Stimulated activated naive CD8-positive, alpha-beta T cell treated with anti-CD3 and anti-CD28 coated beads, Interleukin-15, Interleukin-2, amounts not matched to agents 100 U/mL and 50 U/mL, for 24 hours (primary cell): ENCODE measurements at places on chromosomes 12 and 14.

- no peak for DNase-seq
These were observed 22.4 kb downstream of the EIF2B2 start for GRCh38 chr14:75025082-75025481.

- no peak for DNase-seq
These were observed 56.8 kb downstream of the CDK17 start for GRCh38 chr12:96343347-96343954.

- peak; percentile 92 for DNase-seq
These were observed 685 bp upstream of the CDH24 start for GRCh38 chr14:23057757-23058653.

DNA sequence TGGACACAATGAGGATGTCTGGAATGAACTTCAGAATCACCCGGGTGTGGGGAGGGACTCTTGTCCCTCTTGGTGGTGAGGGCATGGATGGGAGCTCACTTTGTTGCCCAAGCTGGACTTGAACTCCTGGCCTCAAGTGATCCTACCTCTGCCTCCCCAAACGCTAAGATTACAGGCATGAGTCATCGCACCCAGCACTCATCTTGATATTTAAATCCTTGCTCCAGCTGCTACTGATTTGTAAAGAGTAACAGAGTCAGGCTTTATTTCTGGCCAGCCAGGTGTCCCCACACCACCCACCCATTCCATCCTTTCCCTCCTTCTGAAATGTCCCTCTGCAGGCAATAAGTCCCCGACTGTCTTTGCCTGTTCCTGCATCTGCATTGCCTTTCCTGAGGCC is 4.9 kb downstream of the DDX54 start:
- no peak for DNase-seq

DNA sequence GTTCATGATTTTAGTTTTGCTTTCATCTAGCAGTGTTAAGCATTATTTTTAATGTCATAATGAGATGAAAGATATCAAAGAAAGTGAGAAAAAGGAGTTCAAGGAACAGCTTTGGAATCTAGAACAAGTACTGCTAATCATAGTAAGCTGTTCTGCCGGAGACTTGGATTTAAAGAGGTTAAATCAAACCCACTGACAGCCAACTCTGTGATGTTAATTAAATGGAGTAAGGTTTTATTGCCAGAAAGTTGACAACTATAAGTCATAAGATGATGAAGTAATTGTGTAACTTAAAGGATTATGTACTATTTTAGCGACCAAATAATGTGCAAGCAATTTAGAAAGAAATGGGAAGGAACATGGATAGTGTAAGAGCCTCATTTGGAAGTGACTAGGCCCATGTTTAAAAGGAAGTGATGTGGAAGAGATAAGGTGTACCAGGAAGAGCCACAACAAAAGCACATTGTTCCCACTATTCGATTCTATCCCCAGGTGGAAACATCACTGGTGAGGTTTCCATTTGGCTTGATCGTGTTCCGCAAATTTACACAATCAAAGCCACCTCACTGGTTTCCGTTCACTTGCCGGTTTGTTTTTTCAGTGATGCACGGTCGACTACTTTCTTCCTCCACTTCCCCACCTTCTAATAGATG is 388.5 kb downstream of the PAWR start:
- DNase-seq: no peak

- DNase-seq: peak; percentile 41
These were observed 24.9 kb downstream of the CRACR2A start for GRCh38 chr12:3727877-3728632.

GRCh38 chr14:89388853-89389252 is 28.2 kb downstream of the FOXN3 start:
- DNase-seq: no peak

DNA sequence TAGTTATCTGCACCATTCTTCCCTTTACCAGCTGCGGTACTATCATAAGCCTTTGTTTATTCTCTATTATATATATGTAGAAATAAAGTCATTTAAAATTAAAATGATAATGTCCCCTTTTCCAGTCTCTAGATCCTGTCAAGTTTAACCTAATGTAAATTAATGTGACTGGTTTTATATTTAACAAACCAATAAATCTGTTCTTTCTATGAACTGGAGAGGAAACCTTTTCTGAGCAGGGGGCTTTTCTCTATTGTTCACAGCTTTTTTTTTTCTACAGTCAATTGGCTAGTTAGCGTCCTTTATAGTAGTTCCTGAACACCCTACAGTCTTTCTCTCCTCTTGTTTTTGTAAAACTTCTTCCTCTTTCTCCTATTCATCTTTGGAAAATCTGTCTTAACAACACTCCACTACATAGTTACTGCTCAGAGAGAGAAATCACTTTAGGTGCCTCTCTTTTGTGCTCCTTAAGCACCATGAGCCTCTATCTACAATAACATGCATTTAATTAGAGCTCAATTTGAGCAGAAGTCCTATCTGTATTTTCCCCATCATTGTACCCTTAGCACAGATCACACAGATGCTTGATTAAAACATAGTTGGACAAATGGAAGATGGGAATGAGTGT is 332.6 kb upstream of the SYT1 start:
- no peak for DNase-seq

GRCh38 chr12:53700567-53700966 is 24.7 kb upstream of the ATP5MC2 start:
- DNase-seq: no peak

GRCh38 chr14:55382483-55382882 is 29.1 kb downstream of the ATG14 start:
- no peak for DNase-seq

DNA sequence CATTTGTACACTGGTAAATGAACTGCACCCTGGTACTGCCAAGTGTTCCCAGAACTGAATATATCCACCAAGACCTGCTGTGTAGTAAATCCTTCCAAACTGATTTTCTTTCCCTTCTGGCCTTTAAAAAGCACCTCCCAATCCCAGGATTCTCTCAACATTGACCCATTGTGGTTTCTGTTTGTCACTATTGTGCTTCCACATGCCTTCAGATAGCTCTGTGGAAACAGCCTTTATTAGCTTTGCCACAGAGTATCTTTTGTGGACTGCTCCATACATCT is 949 bp upstream of the KIF21A start:
- DNase-seq: no peak

DNA sequence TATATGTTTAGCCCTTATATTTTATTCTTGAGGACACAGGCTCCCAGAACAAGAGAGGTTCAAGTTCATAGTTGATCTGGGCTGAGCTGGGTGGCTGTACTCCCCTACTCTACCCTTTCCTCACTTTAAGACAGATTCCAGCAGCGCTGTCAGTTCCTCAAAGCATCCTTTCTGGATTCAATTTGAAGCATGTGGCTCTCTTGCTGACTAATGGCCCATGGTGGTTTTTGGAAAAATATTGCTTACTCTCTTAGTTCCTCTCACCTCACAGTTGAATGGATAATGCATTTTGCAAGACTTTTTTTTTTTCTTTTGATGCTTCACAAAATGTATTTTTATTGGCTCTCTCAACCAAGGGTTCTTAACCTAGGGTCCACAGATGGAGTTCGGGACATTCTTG is 4.1 kb downstream of the PELI2 start:
- no peak for DNase-seq

DNA sequence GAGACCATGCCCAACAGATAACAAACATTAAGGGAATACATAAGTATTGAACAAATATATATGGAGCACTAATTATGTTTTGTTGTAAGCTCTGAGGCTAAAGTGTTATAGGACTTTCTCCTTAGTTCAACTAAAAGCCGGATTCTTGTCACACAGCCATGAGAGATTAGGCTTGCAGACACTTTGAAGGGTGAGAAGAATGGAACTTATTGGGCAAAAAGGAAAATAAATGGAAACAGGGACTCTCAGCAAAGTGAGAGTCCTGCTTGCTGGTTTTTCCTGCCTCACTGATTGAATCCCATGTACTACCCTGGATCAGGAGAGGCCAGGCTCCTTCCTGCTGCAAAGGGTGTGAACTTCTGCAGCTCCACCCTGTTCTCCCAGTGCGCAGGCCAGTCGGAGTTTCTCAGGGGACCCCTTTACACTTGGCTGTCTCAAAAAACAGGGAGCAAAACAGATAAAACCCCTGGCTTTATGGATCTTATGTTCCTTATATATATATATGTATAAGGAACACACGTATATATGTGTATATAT is 77.1 kb upstream of the FUT8 start:
- no peak for DNase-seq

GRCh38 chr12:101619858-101620761 is 25.3 kb downstream of the MYBPC1 start:
- DNase-seq: no peak

DNA sequence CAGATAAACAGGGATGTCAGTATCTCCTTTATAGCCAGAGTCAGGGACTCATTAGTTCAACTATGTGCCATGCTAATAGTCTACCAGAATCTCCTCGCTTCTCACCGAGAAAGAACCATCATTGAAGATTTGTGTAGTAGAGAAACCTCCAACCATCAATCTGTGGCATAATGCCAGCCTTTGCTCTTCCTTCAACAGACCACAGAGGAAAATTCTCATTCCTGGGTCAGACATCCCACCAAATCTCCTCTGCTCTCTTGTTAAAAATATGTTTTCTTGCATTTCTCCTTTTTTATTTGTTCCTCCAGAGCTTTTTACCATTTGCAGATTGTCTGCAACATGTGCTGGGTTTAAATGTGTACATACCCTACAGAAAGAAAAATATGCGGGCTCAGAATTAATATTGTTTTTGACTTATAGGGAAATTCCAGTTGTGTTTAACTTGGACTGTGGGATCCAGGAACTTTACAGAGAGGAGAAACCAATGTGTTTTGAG is 64.9 kb downstream of the LLPH start:
- DNase-seq: no peak

DNA sequence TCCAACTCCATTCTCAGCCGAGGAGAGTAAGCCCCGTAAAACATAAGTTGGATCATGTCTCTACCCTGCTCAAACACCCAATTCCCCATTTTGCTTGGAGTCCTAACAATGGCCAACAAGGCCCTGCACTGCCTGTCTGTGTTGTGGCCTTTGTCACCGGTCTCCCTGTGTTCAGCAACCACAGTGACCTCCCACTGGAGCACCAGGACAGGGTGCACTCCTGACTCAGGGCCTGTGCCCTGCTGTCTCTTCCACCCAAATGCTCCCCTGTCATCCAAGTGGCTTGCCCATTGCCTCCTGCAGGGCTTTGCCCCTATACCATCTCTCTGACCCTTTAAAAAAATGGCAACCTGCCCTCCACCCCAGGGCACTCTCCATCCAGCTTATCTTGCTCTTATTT is 4.4 kb upstream of the KRT85 start:
- no peak for DNase-seq

- DNase-seq: no peak
These were observed 14.1 kb downstream of the ZFHX2 start for GRCh38 chr14:23537351-23538049.

- DNase-seq: no peak
These were observed 73.6 kb upstream of the SOX5 start for GRCh38 chr12:24023081-24023480.

GRCh38 chr12:116647813-116648212 is 88.6 kb downstream of the MAP1LC3B2 start:
- no peak for DNase-seq
